ENCODE measurements at places on chromosomes 2 and 18. TPM values are rescaled to one million over a fixed set of nuclear protein-coding genes. Genes with fewer than 3 reads are reported as not detected.
A peak's percentile ranks its signal among the peaks of the same experiment; 100 is the strongest.

MYL1 gene
- not detected for total RNA-seq

SP140L gene
- 0.07 TPM for total RNA-seq

ALLC gene
- not detected for total RNA-seq

RUFY4 gene
- total RNA-seq, result not detected

PROKR1 gene
- total RNA-seq, result 0.04 TPM

KCNIP3 gene
- 3.6 TPM for total RNA-seq

NCKAP5 gene
- total RNA-seq, result 0.21 TPM

LYG2 gene
- total RNA-seq, result not detected

SCYGR4 gene
- not detected for total RNA-seq

DCDC2C gene
- total RNA-seq, result not detected

SLC14A1 gene
- not detected for total RNA-seq

RAB3GAP1 gene
- total RNA-seq, result 26.0 TPM

AUP1 gene
- 93.2 TPM for total RNA-seq

TPGS2 gene
- 185 TPM for total RNA-seq

TUBB8B gene
- not detected for total RNA-seq

DPP4 gene
- not detected for total RNA-seq

- no peaks in the 10 kb centered on the region for H3K27me3 ChIP-seq
- no peaks in the 10 kb centered on the region for H3K36me3 ChIP-seq
- DNase-seq, result peak; percentile 63
- peaks cover 10% of the 10 kb centered on the region for H3K4me1 ChIP-seq
- H3K27ac ChIP-seq, result no peak overlapping the region
Observed at GRCh38 chr18:55318951-55319441, 269.0 kb downstream of the TCF4 start.

DNA sequence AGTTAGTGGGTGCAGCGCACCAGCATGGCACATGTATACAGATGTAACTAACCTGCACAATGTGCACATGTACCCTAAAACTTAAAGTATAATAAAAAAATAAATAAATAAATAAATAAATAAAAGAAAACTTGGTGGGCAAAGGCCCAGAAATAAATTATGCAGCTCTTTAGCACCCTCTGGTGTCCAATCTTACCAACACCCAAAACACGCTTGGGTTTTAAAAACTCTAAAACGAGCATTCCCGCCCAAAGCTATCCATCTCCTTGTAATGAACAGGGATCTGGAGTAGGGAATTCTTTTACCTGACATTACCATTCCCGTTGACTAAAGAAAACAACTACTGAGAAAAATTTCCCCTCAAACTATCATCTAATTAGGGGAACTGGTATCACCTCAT lies 2005.9 kb upstream of the CELF4 start:
- H3K27me3 ChIP-seq, result no peaks in the 10 kb centered on the region
- peak; percentile 54 for DNase-seq

- DNase-seq, result no peak
- no peaks in the 10 kb centered on the region for H3K27me3 ChIP-seq
- H3K27ac ChIP-seq, result no peak overlapping the region
- no peaks in the 10 kb centered on the region for H3K4me1 ChIP-seq
- H3K36me3 ChIP-seq, result no peaks in the 10 kb centered on the region
Observed at GRCh38 chr18:23330423-23330822, 122.7 kb upstream of the RIOK3 start.

GRCh38 chr2:183780072-183780471 lies 655.8 kb downstream of the NUP35 start:
- H3K27me3 ChIP-seq, result no peaks in the 10 kb centered on the region
- H3K4me3 ChIP-seq, result no peak overlapping the region
- no peaks in the 10 kb centered on the region for H3K36me3 ChIP-seq
- DNase-seq, result no peak
- H3K4me1 ChIP-seq, result no peaks in the 10 kb centered on the region

- H3K36me3 ChIP-seq, result peaks cover 12% of the 10 kb centered on the region
- DNase-seq, result peak; percentile 95
- no peaks in the 10 kb centered on the region for H3K27me3 ChIP-seq
- H3K27ac ChIP-seq, result peak overlapping the region; percentile 28
- H3K4me3 ChIP-seq, result no peak overlapping the region
Observed at GRCh38 chr2:3470166-3470651, 49.1 kb downstream of the ADI1 start.

- no peaks in the 10 kb centered on the region for H3K4me1 ChIP-seq
- no peak overlapping the region for H3K27ac ChIP-seq
- no peaks in the 10 kb centered on the region for H3K27me3 ChIP-seq
Observed at GRCh38 chr2:237198164-237198855, 112.6 kb downstream of the COPS8 start.

DNA sequence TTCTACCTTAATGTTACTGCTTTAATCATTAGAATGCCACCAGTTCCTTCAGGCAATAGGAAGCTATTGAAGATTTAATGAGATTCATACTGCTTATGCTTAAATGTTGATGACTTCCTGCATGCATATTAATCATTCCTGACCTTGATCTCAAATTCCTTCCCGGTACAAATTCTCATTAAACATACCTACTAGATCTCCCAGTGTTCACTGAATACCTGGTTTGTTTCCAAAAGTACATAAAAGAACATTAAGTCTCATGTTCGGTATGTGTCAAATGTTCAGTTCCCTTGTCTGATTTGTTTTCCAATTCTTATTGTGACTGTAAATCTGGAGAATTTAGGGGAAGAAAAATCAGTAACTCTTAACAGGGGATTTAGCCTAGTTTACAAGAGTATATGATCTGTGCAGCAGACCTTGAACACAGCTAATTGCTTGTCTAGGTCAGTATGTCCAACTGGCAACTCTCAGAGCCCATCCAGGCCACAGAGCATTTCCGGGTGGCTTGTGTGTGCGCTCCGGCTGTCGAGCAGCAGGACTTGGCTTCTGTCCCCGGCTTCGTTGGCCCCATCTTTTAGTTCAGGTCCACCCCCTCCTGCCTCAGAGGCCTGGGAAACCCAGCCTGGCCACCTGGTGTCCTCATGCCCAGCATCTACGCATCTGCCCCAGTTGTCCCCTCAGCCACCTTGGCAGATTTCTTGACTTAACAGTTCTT lies 13.1 kb downstream of the METAP1D start:
- H3K27me3 ChIP-seq, result no peaks in the 10 kb centered on the region
- H3K36me3 ChIP-seq, result no peaks in the 10 kb centered on the region
- DNase-seq, result no peak
- no peak overlapping the region for H3K4me3 ChIP-seq

DNA sequence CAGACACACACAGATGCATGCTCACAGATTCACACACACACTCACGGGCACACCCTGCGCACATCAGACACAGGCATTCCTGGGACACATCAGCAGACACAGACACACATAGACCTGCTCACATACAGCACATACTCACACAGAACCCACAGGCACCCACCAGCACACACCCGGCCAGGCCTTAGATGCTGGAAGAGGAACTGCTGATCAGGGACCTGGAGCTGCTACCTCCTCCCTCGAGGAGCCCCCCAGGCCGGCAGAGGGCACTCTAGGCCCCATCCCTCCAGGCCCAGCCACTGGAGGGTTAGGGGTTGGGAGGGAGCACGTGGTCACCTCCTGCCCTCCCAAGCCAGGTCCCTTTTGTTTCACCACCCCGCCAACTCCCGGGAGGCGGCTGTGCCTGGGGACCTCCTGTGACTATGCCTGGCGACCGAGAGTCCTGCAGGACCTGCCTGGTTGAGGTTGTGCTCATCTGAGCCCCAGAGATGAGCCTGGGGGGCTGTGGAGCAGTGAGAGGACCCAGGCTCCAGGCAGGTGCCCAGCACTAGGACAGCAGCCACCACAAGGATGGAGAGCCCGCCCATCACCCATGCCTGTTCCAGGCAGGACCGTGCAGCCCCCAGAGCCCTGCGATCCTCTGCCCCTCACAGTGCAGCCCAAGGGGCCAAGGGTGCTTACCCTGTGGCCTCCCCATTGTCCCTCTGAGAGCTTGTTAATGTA lies 21.0 kb upstream of the PTMA start:
- peak overlapping the region; percentile 21 for H3K27ac ChIP-seq
- DNase-seq, result peak; percentile 64
- H3K27me3 ChIP-seq, result no peaks in the 10 kb centered on the region
- H3K4me1 ChIP-seq, result peaks cover 2% of the 10 kb centered on the region

GRCh38 chr2:145984580-145984979 lies 1464.7 kb upstream of the ZEB2 start:
- H3K4me1 ChIP-seq, result peaks cover 8% of the 10 kb centered on the region
- no peaks in the 10 kb centered on the region for H3K36me3 ChIP-seq
- H3K27ac ChIP-seq, result no peak overlapping the region
- H3K27me3 ChIP-seq, result no peaks in the 10 kb centered on the region

- H3K27ac ChIP-seq, result no peak overlapping the region
- no peaks in the 10 kb centered on the region for H3K27me3 ChIP-seq
- no peaks in the 10 kb centered on the region for H3K36me3 ChIP-seq
- no peak overlapping the region for H3K4me3 ChIP-seq
- DNase-seq, result no peak
Observed at GRCh38 chr2:130899306-130899705, 62.6 kb downstream of the ARHGEF4 start.

DNA sequence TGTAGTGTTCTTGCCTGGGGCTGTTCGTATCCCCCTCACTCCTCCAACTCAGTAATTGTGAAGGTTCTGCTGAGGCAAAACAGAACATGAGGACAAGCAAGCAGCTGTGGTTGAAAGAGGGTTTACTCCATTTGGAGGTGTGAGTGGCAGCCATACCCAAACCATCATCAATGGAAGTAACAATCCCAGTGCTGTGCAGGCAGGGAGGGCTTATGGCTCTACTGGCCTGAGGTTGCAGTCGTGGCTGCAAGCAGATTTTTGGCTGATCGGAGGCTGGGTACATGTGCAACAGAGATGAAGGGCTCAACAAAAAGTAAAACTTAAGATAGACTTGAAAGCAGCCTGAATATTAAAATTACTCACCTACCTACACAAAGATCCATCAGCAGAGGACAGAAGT lies 13.2 kb downstream of the SRSF7 start:
- H3K27me3 ChIP-seq, result no peaks in the 10 kb centered on the region
- H3K36me3 ChIP-seq, result no peaks in the 10 kb centered on the region
- no peak overlapping the region for H3K4me3 ChIP-seq
- H3K27ac ChIP-seq, result no peak overlapping the region

DNA sequence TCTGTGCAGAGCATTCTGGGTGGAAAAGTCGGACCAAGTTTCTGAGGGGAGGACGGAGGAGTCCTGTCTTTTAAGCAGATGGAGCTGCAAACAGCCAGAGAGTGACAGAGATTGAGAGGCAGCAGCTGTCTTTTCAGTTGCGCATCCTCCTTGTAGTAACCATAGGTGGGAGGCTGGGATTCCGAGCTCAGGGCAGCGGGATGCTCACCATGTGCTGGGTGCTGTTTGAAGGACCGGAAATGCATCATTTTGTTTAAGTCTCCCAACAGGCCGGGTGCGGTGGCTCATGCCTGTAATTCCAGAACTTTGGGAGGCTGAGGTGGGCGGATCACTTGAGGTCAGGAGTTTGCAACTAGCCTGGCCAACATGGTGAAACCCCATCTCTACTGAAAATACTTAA lies 93.4 kb downstream of the AGAP1 start:
- H3K4me3 ChIP-seq, result no peak overlapping the region
- no peaks in the 10 kb centered on the region for H3K4me1 ChIP-seq
- H3K27me3 ChIP-seq, result no peaks in the 10 kb centered on the region
- H3K27ac ChIP-seq, result no peak overlapping the region
- no peak for DNase-seq

- H3K36me3 ChIP-seq, result no peaks in the 10 kb centered on the region
- H3K4me1 ChIP-seq, result no peaks in the 10 kb centered on the region
- no peak overlapping the region for H3K4me3 ChIP-seq
- DNase-seq, result no peak
Observed at GRCh38 chr18:35182151-35182550, 58.7 kb upstream of the ZNF397 start.

- no peak overlapping the region for H3K27ac ChIP-seq
- no peak overlapping the region for H3K4me3 ChIP-seq
- H3K36me3 ChIP-seq, result no peaks in the 10 kb centered on the region
- no peaks in the 10 kb centered on the region for H3K4me1 ChIP-seq
- DNase-seq, result no peak
Observed at GRCh38 chr2:53353135-53354114, 414.2 kb upstream of the CHAC2 start.

DNA sequence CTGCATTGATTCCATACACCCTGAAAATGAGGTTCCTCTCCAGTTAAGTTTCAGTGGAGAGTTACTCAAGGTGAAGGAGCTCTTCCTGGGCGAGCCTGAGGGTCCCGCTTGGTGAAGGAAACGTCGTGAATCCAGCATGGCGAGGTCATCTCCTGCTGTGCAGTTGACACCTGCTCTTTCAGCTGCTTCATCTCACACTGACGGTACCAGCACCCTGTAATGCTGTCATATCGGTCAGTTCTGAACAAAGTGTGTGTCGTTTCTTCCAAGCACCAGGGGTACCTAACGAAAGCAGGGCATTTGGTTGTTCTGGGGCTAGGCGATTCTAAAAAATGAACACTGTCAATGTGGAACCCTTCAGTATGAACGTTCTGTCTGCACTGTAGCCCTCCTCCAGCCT lies 52.6 kb downstream of the ITGB1BP1 start:
- no peaks in the 10 kb centered on the region for H3K27me3 ChIP-seq
- no peak for DNase-seq
- peaks cover 5% of the 10 kb centered on the region for H3K4me1 ChIP-seq
- H3K27ac ChIP-seq, result no peak overlapping the region
- H3K36me3 ChIP-seq, result peaks cover 9% of the 10 kb centered on the region
- H3K4me3 ChIP-seq, result no peak overlapping the region

DNA sequence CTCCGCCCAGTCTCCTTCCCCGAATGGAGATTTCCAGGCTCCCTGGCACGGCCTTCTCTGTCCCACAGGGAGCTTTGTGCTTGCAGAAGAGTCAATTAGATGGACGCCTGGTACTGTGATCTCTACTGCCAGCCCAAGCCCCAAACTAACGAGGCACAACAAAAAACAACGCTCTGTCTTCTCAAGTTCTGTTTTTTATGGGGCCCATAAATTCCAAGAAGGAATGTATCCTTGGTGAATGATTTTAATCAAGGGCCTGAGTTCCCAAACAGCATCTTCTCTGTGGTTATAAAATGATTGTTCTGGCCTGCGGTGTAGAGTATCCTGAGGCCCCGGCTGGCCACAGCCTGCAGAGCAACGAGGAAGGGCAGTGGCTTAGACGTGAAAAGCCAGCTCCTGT lies 219.5 kb downstream of the CLIP4 start:
- DNase-seq, result no peak
- no peaks in the 10 kb centered on the region for H3K4me1 ChIP-seq
- H3K27me3 ChIP-seq, result no peaks in the 10 kb centered on the region
- no peaks in the 10 kb centered on the region for H3K36me3 ChIP-seq
- H3K4me3 ChIP-seq, result no peak overlapping the region

- no peak overlapping the region for H3K4me3 ChIP-seq
- no peaks in the 10 kb centered on the region for H3K27me3 ChIP-seq
- H3K27ac ChIP-seq, result no peak overlapping the region
- no peak for DNase-seq
- H3K36me3 ChIP-seq, result no peaks in the 10 kb centered on the region
Observed at GRCh38 chr2:136727973-136728699, 37.2 kb upstream of the THSD7B start.

GRCh38 chr2:219087361-219087760 lies 26.6 kb upstream of the IHH start:
- H3K36me3 ChIP-seq, result no peaks in the 10 kb centered on the region
- H3K4me1 ChIP-seq, result peaks cover 12% of the 10 kb centered on the region
- H3K4me3 ChIP-seq, result no peak overlapping the region
- no peaks in the 10 kb centered on the region for H3K27me3 ChIP-seq
- DNase-seq, result no peak

- H3K27me3 ChIP-seq, result no peaks in the 10 kb centered on the region
- no peaks in the 10 kb centered on the region for H3K4me1 ChIP-seq
- no peak overlapping the region for H3K27ac ChIP-seq
- H3K4me3 ChIP-seq, result no peak overlapping the region
- H3K36me3 ChIP-seq, result no peaks in the 10 kb centered on the region
Observed at GRCh38 chr2:38505779-38506178, 96.9 kb downstream of the HNRNPLL start.
